ENCODE measurements at places on chromosomes 12 and 14.

DNA sequence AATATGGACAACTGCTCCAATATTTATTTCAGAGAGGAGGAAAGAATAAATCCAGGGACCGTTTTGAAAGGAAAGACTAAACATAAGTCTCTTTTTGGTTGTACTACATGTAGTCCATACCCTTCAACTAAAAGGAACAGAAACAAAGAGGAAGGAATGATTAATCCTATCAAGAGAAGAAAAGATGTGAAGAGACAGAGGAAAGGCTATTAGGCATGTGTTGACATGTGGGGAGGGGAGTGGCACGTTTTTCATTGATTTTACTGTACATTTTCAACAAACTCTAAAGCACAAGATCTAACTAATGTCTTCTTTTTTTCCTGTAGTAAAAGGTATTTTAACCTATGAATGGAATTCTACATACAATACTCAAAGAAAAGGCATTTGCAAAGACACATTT, 85.6 kb downstream of the NAV3 start:
- DNase-seq, result no peak

DNA sequence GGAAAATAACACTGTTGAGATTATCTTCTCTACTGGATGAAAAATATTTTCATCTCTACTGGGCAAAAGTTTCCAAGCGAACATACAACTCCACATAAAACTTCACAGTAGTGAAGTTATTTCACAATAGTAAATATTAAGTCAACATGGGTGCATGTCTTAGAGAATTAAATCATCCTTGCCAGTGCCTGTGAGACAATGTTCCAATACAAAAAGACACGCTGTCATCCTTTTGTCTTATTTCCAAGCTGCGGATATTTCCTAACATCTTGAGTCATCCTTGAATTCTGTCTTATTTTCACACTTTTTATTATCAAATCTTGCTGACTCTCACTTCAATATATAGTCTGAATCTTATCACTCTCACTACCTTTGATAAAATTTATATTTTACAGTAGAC, 142.9 kb upstream of the KITLG start:
- DNase-seq, result no peak

DNA sequence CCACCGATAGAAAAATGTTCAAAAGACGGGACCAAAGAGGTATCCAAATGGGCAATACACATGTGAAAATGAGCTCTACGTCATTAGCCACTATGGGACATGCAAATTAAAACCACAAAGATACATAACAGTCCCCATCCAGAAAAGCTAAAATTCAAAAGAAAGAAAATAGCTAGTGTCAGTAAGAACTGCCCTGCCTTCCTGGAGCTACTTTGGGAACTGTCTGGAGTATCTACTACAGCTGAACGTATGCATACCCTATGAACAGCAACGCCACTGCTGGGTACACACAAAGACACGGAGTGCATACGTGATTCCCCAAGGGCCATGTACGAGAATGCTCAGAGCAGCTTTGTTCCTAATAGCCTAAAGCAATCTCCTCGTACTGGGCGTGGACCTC, 25.8 kb upstream of the KRT77 start:
- DNase-seq, result no peak

DNA sequence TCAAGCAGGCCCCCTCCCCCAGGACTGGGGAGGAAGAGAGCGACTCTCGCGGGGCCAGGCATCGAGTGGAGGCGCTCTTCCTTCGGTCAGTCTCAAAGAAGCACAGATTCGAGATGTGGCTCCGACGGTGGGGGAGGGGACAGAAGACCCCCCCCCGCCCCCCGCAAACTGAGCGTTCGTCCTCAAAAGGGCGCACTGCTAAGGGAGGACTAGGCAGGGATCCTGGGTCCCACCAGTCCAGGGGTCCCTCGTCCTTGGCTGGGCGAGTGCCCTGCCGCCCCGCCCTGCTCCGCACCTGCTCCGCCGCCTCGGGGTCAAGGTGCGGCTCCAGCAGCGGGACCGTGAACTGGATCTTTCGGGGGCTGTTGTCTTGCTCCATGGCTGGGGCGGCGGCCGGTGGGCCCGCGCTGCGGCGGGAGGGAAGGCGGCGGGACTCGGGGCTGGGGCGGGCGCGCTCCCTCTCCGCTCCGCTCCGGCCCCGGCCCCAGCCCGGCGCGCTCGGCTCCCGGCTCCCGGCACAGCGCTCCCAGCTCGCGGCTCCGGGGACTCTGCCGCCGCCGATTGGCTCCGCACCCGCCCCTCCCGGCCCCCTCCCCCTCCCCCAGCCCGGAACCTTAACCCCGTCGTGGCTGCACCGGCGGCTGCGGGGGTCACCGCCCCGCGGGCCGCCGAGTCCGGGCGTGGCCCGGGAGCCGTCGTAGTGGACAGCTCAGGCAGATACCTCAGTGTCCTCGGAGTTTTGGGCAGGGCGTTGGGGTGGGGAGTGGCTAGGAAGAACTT, at the start of gene PPP1R1A:
TSS of gene PPP1R1A (minus strand) at position 550 of the 780 bp plus-strand sequence. CDS start at position 379, 171 bp downstream.
- DNase-seq, result peak; percentile 61

DNA sequence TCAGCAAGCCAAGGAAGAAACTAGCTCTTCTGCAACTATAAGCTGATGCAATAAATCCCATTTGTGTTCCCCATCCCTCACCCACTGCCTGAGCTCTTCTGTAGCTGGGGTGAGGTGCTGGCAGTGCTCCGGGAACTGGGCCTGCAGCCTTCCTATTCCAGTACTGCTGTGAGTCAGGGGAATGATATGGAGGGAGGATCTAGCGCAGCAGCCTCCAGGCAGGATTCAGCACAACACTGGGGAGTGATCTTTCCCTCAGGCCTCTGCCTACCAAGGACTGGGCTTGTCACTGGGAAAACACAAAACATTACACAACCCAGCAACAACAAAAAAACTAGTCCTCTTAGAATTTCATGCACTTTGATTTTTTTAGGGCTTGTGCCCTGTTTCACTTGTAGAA, 58.7 kb downstream of the ST8SIA1 start:
- DNase-seq, result peak; percentile 33

- peak; percentile 26 for DNase-seq
Measured at GRCh38 chr14:95741038-95741490, 27.1 kb upstream of the TCL1A start.

- no peak for DNase-seq
Measured at GRCh38 chr14:77531071-77531470, 32.5 kb upstream of the ISM2 start.

GRCh38 chr14:103541709-103542604, 13.0 kb downstream of the TRMT61A start:
- DNase-seq, result peak; percentile 71

- no peak for DNase-seq
Measured at GRCh38 chr12:128423205-128423604, 156.2 kb downstream of the TMEM132C start.

- peak; percentile 71 for DNase-seq
Measured at GRCh38 chr12:49233842-49234526, 30.9 kb upstream of the TUBA1C start.

- no peak for DNase-seq
Measured at GRCh38 chr12:30417697-30418231, 277.9 kb downstream of the IPO8 start.

- no peak for DNase-seq
Measured at GRCh38 chr12:67573566-67573965, 75.0 kb upstream of the DYRK2 start.

DNA sequence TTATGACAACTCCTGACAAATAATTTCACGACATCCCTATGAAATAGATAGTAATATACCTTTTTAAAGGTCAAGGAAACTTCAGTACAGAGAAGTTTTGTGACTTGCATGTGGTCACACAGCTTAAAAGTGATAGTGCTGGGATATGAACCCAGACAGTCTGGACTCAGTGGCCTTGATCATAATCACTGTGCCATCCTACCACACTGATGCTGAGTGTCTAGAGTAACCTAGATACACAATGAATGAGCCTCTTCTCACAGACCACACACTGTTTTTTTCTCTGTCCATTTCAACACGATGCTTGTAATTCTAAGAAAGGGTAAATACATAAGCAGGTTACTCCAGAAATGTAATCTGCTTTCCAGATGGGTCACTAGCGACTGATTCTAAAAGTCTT, 88.2 kb downstream of the SYNE2 start:
- no peak for DNase-seq

DNA sequence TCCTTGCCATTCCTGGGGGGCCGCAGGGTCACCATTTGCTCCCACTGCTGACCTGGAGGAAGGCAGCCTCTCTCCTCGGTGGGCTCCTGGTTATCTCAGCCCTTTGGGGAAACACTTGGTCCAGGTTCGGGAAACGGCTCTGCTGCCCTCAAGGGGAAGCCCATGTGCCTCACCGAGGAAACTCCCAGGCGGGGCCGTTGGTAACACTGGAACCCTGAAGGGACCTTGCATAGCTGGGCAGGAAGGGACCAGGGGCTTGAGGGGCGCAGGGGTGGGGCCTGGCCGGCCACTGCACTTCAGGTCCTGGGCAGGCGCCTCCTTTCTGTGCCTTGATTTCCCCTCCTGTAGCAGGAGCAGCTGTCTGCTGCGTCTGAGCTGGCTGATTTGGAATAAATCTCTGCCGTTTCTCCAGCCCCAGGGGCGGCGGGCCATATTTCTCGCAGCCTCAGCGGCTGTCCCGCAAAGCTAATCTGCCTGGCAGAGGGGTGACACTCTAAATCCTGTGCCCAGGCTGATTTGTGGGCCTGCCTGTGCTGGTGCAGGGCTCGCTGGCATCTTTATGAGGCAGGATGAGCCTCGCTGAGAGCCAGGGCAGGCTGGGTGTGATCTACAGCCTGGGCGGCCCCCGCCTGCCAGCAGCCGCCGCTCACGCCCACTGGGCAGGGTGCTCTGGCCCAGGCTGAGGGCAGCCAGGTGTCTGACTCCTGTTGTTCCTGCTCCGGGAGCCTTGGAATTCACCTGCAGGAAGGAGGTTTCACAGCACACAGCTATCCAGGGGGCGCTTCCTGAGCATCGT, 49.7 kb downstream of the KIF26A start:
- DNase-seq, result no peak

DNA sequence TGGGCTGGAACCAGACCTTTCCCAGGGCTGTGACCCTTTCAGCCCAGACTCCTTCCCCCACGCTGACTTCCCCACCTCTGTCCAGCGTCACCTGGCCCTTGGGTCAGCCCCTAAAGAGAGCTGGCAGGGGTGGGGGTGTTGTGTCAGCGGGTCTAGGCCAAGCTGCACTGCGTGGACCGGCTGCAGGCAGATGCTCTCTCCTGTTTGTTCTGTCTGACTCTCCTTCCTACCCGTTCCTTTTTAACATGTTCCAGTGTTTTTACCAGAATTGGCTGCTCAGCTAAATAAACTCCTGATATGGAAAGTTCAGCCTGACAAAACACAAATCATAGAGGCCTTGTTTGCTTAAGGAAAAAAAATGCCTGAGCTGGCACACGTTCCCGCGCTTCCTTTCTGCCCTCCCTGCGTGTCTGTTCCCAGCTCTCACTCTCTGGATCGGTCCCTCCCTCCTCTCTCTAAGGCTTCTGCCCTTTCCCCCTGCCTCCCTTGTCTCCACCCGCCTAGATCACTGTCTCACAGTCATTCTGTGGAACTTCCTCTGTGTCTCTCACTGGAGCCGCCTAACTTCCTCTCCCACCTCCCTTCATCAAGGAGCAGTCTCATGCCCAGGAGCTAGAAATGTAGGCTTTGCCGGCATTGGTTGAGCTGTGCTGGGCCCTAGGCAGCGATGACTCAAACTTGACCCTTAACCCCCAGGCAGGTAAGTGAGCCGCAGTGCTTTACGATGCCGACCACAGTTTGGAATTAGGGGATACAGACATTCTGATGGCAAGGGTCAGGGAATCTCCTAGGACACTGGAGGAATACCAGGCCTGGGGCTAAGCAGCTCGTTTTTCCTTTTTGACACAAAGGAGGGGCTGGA, 15.5 kb upstream of the MLXIP start:
- peak; percentile 61 for DNase-seq

- no peak for DNase-seq
Measured at GRCh38 chr14:68442828-68443629, 349.8 kb downstream of the ZFP36L1 start.

DNA sequence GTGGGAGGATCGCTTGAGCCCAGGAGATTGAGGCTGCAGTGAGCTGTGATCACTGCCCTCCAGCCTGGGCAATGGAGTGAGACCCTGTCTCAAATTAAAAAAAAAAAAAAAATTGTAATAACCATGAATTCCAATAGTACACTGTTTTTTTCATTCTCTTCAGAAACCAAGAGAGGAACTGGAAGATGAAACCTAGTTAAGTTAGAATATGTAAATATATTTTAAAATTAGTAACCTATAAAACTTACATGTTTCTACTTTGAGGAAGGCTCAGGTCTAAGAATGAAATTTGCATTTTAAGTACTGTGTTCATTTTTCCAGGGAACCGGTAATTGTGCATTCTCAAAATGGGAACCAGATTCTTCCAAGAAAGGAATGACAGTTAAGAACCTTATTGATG, 18.8 kb downstream of the KNTC1 start:
- DNase-seq, result no peak

DNA sequence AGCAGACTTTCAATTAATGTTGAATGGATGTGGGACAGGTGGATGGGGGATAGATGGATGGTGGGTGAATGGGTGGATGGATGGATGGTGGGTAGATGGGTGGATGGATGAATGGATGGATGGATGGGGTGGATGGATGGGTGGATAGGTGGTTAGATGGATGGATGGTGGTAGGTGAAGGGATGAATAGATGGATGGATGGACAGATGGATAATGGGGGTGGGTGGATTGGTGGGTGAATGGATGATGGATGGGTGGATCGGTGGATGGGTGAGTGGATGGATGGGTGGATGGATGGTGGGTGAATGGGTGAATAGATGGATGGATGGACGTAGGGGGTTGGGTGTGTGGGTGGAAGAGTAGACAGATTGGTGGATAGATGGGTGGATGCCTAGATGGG, 14.0 kb upstream of the INF2 start:
- DNase-seq, result no peak

DNA sequence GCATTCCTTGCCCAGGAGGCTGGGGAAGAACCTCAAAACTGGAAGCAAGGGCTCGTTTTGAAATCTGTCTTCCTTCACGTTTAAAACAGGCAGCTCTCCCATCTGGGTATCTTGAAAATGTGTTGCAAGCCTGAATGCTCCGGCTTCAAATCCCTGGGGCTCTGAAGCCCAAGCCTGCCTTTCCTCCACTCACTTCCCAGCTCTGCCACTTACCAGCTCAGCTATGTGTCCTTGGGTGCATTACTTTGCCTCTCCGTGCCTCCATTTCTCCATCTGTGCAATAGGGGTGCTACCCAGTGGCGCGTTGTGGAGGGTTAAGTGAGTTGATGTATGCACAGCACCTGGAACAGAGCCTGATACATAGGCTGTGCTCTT, 97.6 kb downstream of the GCH1 start:
- no peak for DNase-seq
